Fibroblast of villous mesenchyme (primary cell): ENCODE measurements at places on chromosomes 4 and X. TPM values are rescaled to one million over a fixed set of nuclear protein-coding genes. Genes with fewer than 3 reads are reported as not detected.

TLR6 gene
- 2.3 and 3.0 TPM in 2 replicates for total RNA-seq

POU4F2 gene
- total RNA-seq, result not detected in 2 replicates

CXCL11 gene
- total RNA-seq, result not detected in 2 replicates

CFI gene
- 17.3 and 18.4 TPM in 2 replicates for total RNA-seq

LIN54 gene
- 12.6 and 16.8 TPM in 2 replicates for total RNA-seq

CC2D2A gene
- total RNA-seq, result 23.7 and 26.7 TPM in 2 replicates

ZXDA gene
- total RNA-seq, result 5.5 and 6.9 TPM in 2 replicates

PIR gene
- total RNA-seq, result 12.9 and 17.7 TPM in 2 replicates

PAGE2 gene
- not detected in 2 replicates for total RNA-seq

LIAS gene
- 6.1 and 6.9 TPM in 2 replicates for total RNA-seq

XG gene
- total RNA-seq, result 0.97 and 4.7 TPM in 2 replicates

DRP2 gene
- total RNA-seq, result 0.97 and 2.6 TPM in 2 replicates

TLR1 gene
- 0.32 and 0.86 TPM in 2 replicates for total RNA-seq

SMR3B gene
- not detected in 2 replicates for total RNA-seq

DNAJB14 gene
- total RNA-seq, result 36.4 and 54.8 TPM in 2 replicates

MSN gene
- total RNA-seq, result 305 and 309 TPM in 2 replicates

ADH1B gene
- 0.32 and 0.43 TPM in 2 replicates for total RNA-seq

MAGEC2 gene
- total RNA-seq, result not detected in 2 replicates

MAGEC3 gene
- not detected in 2 replicates for total RNA-seq

GRCh38 chr4:114597410-114598115, 1.0 kb upstream of the UGT8 start:
- DNase-seq, result no peak

- DNase-seq, result peak; percentile 34
Observed at GRCh38 chr4:88737307-88737941, 39.8 kb upstream of the NAP1L5 start.

- DNase-seq, result no peak
Observed at GRCh38 chrX:72052415-72053090, 79.2 kb downstream of the RTL5 start.

- DNase-seq, result no peak
Observed at GRCh38 chrX:15804563-15804962, 14.3 kb downstream of the ZRSR2 start.

DNA sequence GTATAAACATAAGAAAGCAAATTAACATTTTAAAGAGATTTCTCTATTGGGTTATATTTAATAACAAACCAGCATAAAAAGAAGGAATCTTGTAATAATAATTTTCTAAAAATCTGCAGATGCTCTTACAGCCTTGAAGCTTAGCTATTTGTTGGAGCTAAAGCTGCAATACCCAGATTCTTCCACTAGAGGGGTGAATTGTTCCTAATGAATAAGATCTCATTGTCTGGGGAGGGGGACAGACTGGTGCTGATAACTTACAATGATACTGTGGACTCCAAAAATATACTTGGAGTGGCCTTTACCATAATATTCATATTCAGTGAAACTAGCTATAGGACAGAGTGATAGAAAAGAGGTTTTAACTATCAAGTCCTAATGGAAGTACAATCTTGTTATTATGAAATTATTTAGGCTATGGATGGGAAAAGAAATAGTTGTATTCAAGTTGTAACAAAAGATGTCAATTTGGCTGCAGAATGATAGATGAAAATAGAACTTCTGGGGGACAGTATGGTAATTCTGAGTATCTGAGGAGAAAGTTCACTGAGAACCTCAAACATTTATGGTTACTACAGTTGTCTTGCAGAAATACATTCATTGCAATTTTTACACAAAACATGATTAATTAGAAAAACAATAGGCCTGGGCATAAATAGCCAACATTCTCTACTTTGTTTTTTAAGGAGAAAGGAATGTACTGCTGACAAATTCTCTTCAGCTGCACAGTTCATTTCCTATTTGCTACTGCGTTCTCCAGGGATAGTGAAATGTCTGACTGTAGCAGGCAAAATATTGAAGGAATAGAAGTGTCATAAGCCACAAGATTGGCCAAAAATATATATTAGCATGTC, 443.3 kb downstream of the GBA3 start:
- DNase-seq, result peak; percentile 22

GRCh38 chrX:103453655-103454054, 65.6 kb downstream of the RAB40A start:
- DNase-seq, result peak; percentile 89

- DNase-seq, result no peak
Observed at GRCh38 chr4:147927377-147928137, 195.7 kb downstream of the ARHGAP10 start.

- DNase-seq, result no peak
Observed at GRCh38 chr4:60897415-60897814, 302.7 kb upstream of the ADGRL3 start.

DNA sequence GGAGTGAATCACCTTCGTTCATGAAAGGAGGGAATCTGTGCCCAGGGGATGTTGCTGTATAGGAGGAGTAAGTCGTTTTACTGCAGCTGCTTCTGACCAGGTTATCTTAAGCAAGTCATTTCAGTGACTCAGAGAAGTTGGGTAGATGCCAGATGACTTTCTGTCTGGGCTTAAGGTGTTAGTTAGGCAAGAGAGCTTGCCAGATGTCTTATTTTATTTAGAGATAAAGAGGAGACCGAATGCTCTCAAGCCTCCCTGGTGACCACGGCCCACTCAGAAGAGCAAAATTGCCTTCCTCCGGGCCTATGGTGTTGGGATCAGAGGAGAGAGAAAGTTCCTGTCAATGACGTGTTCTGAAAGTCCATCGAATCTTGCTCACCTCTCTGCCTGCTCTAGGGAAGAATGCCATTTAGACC, 16.3 kb upstream of the ZNF827 start:
- peak; percentile 91 for DNase-seq

GRCh38 chr4:55411621-55412020, 15.9 kb downstream of the TMEM165 start:
- DNase-seq, result no peak

GRCh38 chr4:187128222-187128621, 404.6 kb upstream of the FAT1 start:
- peak; percentile 3 for DNase-seq

GRCh38 chr4:1245481-1246051, 3.4 kb downstream of the CTBP1 start:
- no peak for DNase-seq

DNA sequence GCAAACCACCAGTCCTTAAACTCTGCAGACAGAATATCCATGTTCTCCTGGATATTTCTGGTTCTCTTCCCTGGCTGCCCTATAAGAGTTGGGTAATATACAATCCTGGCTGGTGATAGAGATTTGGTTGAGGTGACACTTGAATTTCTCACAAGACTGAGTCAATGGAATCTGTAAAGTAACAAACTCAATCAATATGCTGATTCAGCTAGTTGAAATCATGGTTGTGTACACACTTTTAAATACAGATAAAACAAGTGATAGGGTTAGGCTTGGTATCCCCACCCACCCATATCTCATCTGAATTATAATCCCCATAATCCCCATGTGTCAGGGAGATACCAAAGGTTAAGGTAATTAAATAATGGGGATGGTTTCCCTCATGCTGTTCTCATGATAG, 349.2 kb upstream of the MAD2L1 start:
- DNase-seq, result no peak

DNA sequence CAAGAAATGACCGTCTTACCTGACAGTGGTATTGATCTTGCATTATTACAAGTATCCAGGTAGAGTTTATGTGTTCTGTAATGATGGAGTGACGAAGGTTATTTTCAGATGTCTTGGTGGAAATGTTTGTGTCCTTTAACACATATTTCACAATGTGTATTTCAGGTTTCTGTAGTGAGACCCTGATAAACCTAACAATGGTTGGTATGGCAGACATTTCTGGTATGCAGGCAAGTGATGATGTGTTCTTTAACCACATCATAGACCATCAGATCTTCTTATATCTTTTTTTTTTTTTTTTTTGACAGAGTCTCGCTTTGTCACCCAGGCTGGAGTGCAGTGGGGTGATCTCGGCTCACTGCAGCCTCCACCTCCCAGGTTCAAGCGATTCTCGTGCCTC, 14.6 kb upstream of the ATXN3L start:
- no peak for DNase-seq

GRCh38 chr4:6802025-6802424, 19.5 kb downstream of the KIAA0232 start:
- DNase-seq, result no peak

- DNase-seq, result no peak
Observed at GRCh38 chr4:187565416-187565815, 430.2 kb upstream of the ZFP42 start.

GRCh38 chr4:153067376-153067775, 131.3 kb downstream of the FHDC1 start:
- peak; percentile 13 for DNase-seq

- no peak for DNase-seq
Observed at GRCh38 chr4:72945719-72946336, 123.7 kb downstream of the COX18 start.

- no peak for DNase-seq
Observed at GRCh38 chr4:6819295-6819694, 36.8 kb downstream of the KIAA0232 start.

DNA sequence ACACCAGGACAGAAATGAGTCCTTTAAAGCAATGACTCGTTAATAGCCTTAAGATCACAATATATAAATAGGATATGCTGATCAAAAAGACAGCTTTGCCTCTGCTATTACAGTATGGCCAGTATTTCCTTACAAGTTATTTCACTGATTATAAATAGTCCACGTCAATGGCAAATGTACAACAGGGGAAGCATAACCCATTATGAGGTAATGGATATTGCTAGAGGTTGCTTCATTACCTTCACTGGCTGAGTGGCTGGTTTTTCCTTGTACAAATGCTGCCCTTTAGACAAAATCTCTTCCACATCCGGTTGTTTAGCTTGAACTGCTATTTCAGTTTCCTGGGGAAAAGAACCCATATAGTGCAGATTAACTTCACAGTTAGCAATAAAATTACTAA, 764.6 kb upstream of the FTHL17 start:
- no peak for DNase-seq

DNA sequence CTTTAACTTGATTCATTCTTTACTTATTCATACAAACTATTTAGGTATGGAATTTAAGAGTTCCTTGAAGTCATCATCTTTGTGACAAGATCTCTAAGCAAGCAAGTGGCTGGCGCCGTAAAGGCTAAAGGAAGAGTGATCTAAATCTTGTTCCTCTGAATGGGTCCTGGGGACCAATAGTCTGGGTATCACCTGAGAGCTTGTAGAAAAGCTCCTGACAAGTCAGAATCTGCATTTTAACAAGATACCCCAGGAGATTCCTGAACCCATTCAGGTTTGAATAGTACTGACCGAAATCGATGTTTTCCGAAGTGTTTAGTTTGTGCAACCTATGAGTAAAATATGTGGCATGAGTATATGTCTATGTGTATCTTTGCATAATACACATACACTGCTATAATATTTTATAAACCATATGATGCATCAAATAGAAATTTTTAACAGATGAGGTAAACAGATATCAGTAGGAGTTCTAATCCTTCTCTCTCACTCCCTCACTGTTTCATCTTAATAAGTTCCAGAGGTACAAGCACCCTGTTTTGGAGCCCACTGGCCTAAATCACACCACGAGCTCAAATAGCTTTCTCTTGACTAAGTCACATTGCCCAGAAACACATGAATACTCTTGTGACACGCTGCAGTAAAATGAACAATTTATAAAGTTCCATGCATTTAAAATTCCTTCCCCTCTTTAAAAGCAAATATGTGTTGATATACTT, 170.0 kb downstream of the RELL1 start:
- peak; percentile 18 for DNase-seq

DNA sequence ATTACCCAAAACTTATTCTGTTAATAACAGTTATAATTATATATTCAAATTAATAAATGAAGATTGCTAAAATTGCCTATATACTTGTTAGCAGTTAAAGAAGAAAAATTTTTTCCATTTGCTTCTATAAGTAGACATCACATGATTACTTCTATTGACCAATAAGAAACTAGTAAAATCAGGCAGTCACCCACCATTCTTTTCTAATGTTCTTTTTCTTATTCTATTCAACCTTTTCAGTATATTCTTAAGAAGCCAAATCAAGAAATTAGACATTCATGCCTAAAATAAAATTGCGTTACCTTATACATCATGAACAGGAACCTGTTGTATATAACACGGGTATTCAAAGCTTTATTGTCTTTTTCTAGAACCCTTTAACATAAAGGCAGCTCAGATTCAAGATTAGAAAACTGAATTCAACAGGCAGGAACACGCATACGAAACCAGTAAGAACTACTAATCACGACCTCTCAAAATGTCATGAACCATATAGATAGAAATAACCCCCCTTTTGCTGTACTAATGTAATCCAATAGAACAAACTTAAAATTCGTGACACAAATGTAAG, 568.1 kb upstream of the DIPK2B start:
- DNase-seq, result no peak

GRCh38 chr4:184287697-184288255, 70.1 kb upstream of the ENPP6 start:
- DNase-seq, result peak; percentile 82

- DNase-seq, result no peak
Observed at GRCh38 chr4:141390571-141390970, 169.9 kb downstream of the ZNF330 start.

DNA sequence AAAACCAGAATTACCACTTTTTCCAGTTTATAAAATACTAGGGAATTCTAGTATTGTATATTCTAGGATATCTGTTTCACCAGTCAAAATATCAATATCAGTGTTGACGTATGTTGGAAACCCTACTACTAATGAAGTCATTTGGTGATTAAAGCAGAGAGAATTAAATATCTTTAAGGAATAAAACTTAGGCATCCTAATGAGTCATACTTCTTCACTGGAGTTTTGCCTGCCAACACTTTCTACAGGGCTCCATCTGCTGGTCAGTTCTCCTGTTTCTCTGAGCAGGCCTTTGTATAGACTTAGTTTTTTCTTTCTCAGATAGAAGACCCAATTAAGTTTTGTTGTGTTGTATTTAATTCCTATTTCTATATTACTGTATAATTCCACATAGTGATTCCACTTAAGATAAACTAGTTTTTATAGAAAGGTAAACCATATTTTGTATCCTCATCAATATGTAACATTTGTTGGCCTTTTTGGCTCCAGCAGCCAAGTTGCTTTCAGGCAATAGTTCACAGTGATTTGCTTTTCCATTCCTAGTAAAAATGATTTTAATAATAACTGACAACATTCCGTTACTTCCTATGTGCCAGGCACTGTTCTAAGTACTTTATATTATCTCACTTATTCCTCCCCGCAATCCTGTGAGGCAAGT, 3.5 kb downstream of the AP1AR start:
- DNase-seq, result peak; percentile 87

GRCh38 chr4:163755013-163755412, 260.5 kb downstream of the TMA16 start:
- DNase-seq, result peak; percentile 3

- DNase-seq, result no peak
Observed at GRCh38 chrX:4550018-4550417, 836.6 kb upstream of the PRKX start.
